ENCODE measurements at places on chromosomes 2 and 18.

DNA sequence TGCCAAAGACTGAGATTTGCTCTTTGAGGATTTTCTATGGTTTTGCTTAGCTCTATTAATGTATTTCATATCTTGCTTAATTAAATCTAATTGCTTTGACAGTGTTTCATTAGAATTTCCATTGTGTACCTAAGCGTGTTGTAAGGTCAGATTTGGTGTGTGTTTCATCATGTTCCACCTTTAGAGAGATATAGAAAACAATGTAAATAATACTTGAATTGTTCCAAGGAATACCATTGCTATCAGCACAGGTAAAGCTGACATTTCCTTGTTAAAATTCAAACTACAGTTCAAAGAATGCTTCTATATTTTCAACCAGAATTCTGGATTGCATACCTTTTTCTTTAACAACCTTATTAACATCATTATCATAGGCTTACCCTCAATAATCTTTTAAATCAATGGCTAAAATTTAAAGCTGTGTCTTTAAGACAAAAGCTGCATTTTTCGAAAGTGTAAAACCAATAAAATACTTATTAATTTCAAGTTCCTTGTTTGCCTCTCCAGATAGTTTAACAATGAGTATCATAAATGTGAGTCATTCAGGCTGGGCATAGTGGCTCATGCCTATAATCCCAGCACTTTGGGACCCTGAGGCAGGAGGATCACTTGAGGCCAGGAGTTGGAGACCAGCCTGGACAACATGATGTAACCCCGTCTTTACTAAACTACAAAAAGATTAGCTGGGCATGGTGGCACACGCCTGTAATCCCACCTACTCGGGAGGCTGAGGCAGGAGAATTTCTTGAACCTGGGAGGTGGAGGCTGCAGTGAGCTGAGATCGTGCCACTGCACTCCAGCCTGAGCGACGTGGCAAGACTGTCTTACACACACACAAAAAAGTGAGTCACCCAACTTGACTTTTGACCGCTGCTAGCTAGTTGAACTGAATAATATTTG lies 188.0 kb upstream of the PKDCC start:
- no peak for DNase-seq

- DNase-seq: no peak
These were observed 11.9 kb downstream of the MSH2 start for GRCh38 chr2:47414682-47415458.

DNA sequence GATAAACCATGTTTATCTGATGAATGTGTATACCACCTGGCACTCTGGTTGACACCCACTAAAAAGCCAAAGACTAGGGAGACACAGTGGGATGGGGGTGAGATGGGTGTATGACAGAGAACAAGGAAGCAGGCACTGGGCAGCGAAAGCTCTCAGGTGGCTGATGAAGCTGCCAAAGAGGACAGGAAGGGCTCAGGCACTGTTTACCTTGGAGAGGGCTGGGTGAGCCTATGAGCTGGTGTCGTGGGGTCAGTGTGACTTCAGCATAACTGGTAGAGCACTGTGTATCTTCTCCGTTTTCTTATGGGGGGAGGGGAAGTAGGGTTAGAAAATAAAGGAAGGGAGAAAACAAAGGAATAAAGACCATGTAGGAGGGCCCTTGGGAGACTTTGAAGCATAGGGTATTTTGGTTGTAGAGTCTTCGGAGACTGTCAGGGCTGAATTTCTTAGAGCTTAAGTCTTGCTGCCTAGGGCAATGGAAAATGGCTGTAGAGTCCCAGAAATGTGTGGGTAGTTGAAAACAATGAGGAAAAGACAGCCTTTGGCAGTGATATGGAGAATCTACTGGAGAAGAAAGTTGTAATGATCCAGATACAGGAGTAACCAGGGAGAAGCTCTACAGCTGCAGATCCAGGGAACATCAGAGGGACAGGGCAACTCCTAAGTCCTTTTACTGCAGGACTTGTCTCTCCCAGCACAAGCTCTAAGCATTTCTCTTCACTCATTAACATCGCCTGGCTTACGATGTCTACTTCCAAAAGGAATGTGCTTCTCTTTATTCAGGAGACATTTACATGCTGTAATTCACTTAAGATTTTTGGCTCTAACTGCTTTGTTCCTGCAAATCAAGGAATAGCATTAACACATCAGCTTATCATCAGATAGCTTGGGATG lies 120.0 kb downstream of the AQP4 start:
- no peak for DNase-seq

GRCh38 chr18:3741333-3741732 lies 291.4 kb downstream of the TGIF1 start:
- DNase-seq: no peak

DNA sequence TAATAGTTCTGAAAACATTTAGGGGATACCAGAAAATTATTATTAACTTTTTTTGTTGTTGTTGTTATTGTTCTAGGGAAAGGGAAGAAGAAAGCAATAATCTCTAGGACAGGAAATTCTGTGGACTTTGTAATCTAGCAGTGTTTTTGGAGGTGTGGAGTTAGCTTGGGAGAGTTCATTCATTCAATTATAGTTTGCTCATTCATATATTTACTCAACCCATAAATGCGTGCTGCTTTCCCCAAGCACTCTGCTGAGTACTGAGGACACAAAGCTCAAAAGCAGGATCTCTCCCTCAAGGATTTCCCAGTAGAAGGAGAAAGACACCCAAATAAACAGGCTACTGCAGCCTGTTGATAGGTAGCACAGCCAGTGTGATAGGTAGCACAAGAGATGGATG lies 984.3 kb downstream of the BCL11A start:
- DNase-seq: no peak

- no peak for DNase-seq
These were observed 247.0 kb downstream of the TMX3 start for GRCh38 chr18:68467957-68468356.

GRCh38 chr2:175309799-175310198 lies 128.3 kb upstream of the ATP5MC3 start:
- no peak for DNase-seq

- no peak for DNase-seq
These were observed 414.2 kb upstream of the CHST9 start for GRCh38 chr18:27599202-27599829.

DNA sequence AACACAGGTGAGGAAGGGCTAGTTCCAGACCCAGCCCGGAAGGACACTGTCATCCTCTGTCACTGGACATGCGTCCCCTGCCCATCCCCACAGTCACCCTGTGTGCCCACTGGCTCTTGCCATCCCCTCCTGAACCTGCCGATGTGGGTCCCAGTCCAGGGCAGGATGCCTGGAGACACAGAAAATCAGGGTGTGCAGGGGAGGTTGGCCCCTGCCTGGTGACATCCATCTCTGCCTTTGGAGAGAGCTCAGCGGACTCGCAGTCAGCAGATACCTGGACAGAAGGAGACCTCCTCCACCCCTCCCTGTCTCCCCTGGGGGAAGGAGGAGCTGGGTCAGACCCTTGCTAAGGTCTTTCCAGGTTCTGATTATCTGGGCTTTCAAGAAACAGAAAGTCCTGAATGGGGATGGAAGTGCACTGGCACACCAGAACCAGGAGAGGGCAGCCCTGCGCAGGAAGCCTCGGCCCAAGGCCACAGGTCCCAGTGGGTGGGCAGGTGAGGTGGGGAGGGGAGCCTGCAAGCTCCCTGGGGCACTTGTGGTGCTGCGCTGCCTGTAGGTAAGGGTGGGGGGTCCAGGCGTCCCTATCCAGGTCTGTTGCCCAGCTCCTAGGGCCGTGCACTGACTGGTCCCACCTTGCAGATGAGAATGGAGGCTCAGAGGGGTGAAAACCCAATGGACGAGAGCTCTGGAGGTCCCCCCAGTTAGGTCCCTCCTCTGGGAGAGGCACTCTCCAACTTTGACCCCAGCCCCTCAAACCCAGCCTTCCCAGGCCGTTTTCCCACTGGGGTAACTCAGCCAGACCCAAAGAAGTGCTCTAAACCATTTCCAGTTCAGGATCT lies 9.7 kb upstream of the OTOS start:
- no peak for DNase-seq

DNA sequence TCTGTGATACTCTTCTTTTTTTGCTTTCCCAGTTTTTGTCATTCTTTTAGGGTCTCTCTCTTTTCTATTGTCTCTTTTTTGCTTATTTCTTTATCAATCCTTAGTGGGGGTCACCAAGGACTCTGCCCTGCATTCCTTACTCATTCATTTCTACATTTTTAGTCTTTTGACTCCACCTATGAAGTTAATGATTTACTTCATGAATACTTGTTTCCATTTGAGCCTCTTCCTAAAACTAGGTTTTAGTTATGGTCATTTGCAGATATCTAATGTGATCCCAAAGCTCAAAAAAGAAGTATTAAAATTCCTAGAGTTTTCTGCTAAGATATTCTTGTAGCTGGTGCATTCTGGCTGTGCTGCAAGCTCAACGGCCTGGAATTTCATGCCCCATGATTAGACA lies 149.3 kb upstream of the AQP4 start:
- DNase-seq: no peak

GRCh38 chr2:36409935-36410334 lies 54.4 kb downstream of the CRIM1 start:
- DNase-seq: no peak

- DNase-seq: no peak
These were observed 2798.7 kb upstream of the TEKT4 start for GRCh38 chr2:92072461-92073035.

DNA sequence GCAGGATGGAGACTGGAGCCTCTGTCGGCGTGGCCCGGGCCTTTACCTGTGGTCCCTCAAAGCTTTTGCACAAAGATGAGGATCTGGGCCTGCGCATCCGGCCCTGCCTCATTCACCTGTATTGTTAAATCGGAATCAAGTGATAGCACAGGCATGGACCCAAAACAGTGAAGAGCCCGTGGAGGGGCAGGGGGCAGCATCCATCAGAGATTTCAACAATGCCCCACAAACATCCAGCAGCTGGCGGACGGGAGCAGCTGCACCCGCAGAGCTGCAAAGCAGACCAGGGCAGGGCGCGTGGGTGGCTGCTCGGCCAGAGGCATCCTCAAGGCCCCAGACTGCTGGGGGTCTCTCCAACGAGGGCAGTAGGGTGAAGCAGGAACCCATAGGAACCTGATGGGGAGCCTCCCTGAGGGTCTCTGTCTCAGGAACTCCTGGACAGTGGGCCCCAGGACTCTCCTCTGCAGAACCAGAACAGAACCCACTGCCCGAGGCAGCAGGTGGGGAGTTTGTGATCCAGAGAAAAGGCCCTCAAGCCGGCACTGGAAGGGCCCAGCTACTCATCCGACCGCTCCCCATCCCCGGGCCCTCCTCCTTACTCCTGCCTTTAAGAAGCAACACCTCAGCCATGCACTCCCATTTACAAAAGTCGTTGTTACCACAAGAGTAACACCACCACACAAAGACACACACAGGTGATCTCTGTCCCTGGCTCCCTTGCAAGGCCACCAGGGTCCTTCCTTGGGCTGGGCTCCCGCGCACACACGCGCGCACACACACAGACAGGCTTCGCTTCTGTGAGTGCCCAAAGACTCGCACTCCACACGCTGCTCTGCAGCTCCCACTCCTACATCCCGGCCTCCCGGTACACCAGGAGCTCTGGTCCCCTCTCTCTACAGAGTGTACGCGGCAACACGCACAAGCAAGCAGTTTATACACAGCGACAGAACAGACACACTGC lies 28.8 kb downstream of the HDAC4 start:
- no peak for DNase-seq

DNA sequence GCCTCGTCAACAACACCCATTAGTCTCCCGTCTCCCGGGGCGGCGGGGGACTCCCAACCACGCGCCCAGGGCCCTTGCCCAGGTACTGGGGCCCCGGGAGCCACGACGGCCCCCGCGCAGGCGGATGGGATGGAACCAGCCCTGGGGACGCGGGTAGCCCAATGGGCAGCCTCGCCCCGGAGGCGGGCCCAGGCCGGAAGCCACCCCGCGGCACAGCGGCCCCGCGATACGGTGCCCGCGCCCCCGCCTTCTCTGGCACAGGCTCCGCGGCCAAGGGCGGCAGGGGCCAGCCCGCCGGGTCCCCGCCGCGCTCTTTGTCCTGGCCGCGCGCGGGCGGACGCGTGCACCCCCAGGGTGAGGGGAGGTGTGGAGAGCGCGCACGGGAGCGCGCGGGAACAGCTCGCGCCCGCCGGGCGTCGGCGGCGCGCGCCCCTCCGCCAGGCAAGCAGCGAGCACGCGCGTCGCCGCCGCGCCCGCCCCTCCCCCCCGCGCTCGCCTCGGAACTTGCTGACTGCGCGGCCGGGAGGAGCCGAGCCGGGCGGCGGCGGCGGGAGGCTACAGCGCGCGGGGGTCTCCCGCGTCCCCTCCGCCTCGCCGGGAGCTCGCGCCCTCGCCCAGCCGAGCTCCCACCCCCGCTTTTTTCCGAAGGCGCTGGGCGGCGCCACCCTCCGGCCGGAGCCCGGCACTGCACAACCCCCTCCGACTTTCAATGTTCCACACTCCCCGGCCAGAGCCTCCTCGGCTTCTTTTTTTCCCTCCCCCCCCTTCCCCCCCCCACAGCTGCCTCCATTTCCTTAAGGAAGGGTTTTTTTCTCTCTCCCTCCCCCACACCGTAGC lies at the start of gene UBE2E3:
Gene UBE2E3, plus strand, starts transcription at position 500 of the 837 bp plus-strand sequence. CDS start 1,438 bp downstream, outside the sequence.
- DNase-seq: peak; percentile 65

- no peak for DNase-seq
These were observed 31.5 kb upstream of the ATP8B1 start for GRCh38 chr18:57834616-57835015.

- no peak for DNase-seq
These were observed 564.4 kb upstream of the LINC00305 start for GRCh38 chr18:64713284-64713683.

DNA sequence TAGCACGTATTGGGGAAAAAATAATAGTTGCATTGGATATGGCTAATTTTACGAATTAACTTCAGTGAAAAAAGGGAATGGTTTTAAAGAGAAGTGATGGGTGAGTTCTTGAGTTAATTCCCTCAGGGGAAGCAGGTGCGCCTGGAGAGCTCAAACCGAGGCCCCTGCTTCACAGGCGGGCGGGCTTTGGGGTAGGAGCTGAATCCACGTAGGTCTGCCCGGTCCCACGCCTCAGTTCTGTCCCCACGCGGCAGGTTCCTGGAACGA lies 44.1 kb downstream of the GORASP2 start:
- DNase-seq: no peak

- DNase-seq: no peak
These were observed 280.5 kb upstream of the PIK3C3 start for GRCh38 chr18:41674506-41674905.

GRCh38 chr2:206432193-206433082 lies 10.9 kb upstream of the ADAM23 start:
- no peak for DNase-seq

DNA sequence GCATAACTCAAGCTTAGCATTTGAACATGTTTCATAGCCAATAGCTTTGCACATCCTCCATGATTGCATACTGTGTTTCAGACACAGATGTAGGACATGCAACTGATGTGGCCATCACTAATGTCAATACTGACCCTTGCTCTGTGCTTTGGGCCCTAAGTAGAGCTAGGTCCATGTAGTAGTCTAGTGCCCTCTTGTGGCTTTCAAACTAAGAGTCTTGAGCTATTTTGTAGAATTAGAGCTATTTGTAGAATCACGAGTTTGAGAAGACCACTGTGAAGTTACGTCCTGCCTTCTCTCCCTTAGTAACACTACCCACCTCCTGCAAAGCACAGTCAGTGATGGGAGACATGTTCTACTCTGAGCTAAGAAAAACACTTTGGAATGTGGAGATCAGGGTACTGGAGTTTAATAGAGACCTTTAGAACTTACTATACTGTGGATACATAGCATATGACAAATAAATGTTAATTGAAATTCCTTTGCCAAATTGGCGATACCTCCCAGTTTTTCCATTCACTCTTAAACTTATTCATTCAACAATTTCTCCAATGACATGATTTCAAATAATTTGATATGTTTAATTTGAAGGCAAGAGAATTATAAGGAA lies 306.5 kb upstream of the TNP1 start:
- DNase-seq: no peak

- no peak for DNase-seq
These were observed 313.2 kb upstream of the HS6ST1 start for GRCh38 chr2:128631698-128632500.

- DNase-seq: no peak
These were observed 54.2 kb upstream of the CREB1 start for GRCh38 chr2:207475546-207475945.

Data from stimulated activated naive CD4-positive, alpha-beta T cell treated with Interleukin-2 at 50 U/mL for 16 hours (primary cell).